ENCODE measurements at places on chromosomes 4 and X.
A peak's percentile ranks its signal among the peaks of the same experiment; 100 is the strongest.

- no peak for DNase-seq
These were observed 41.5 kb upstream of the CYP4V2 start for GRCh38 chr4:186149872-186150271.

- peak; percentile 75 for DNase-seq
These were observed 19.3 kb upstream of the UBA1 start for GRCh38 chrX:47174376-47174775.

GRCh38 chr4:83013420-83013867, 2.8 kb upstream of the LIN54 start:
- no peak for DNase-seq

GRCh38 chrX:16592194-16592770, 57.7 kb upstream of the S100G start:
- DNase-seq, result no peak
